ENCODE measurements at places on chromosomes 2 and 18.

GRCh38 chr2:16105669-16106281, 165.4 kb downstream of the MYCN start:
- DNase-seq: no peak

- no peak for DNase-seq
These were observed 319.4 kb upstream of the NCKAP5 start for GRCh38 chr2:133887676-133888040.

- DNase-seq: no peak
These were observed 12.9 kb upstream of the MIB1 start for GRCh38 chr18:21727702-21728101.

DNA sequence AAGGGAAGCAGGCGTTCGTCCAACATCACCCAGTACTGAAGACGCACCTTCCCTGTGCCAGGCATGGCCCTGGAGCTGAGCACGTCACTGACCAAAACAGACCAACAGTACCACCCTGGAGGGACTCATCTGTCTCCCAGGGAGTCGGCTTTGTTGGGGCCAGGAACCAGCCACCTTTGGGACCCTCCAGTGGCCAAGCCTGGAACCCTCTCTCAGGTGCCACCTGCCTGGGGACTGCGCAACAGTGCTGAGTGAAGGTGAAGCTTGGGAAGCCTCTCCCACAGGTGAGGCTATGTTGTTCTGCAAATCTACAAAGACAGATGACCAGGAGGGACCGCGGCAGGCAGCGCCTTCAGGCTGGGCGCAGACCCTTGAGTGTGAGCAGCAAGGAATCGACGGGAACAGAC, 91.4 kb upstream of the OTOS start:
- no peak for DNase-seq

- DNase-seq: no peak
These were observed 243.8 kb downstream of the FAM210A start for GRCh38 chr18:13482618-13482945.

DNA sequence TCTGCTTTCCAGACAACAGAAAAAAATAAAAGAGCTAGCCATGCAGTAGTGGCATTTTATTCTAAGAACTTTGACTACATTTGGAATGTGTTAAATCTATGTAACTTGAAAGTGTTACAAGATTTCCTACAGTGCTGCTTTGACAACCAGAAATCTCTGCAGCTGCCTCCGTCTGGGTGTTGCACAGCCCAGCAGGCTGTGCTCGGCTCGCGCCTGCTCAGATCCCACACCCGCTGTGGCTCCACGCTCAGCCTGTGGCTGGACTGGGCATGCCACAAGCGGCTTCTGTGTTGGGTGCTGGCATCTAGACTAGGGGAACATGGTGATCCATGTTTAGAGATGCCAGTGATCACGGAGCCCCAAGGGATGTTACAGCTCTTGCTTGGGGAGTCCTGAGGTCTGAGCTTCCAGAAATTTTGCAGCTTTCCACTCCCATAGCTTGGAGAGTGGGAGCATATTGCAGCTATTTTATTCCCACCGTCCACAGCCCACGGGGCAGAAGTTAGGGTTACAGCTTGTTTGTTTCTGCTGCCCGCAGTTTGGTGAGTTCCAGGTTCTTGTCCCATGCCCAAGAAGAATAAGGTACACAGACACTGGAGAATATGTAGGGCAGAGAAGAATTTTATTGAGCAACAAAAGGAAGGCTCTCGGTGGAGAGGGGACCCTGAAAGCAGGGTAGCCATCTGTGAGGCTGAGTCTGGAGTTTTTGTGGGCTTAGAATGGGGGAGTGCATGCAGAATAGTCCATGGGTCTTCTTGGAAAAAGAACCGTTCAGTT, 44.1 kb downstream of the FAM171B start:
- DNase-seq: no peak

DNA sequence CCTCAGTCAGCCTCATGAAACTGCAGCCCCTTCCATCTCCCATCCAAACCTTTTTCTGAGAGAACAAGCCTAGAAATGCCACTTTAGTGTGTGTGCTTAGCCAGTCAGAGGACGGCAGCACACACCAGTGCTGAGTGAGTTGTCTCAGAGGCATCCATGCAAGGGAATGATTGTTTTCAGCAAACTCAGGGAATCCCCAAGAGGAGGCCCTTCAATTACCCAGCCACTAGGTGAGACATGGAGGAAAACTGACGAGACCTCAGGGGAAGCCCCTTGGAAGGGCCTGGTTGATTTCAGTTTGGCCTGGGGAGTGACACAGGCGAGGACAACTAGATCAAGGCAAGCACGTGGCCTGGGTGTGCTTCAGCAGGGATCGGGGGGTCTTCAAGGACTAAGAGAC, 49.7 kb downstream of the APOB start:
- DNase-seq: no peak

DNA sequence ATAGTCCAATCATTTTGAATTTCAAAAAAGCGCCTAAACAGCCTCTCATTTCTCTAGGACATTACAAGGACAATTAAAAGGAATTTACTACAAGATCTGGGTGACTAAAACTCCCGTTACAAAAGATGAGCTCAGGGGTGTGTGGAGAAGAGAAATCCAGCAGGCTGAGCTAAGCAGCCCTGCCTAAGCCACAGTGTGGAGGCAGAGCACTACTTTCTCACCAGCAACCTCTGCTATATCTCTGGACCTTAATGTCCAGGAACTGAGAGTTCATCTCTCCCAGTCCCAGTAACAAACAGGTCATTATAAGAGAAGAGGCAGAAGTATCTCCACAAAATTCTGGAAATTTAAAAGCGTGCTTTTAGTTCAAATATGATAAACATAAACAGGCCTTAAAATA, 18.9 kb upstream of the ANKRD62 start:
- no peak for DNase-seq

DNA sequence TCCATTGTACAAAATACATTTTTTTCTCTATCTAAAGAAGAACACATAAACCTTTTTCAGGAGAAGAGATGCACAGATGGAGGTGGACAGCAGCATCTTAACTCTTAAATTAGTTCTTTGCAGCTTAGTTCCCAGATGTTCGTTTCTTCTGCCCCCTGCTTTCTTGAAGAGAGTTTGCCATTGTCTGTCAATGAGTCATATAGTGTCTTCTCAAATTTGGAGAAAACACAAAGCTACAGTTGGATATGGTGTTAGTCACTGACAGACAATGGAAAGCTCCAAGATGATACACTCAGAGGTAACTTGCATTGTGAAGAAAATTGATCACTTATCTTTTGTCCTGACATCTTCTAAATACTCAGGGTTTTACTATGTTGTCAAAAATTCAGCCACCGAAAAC, 48.8 kb upstream of the TMEFF2 start:
- DNase-seq: no peak

DNA sequence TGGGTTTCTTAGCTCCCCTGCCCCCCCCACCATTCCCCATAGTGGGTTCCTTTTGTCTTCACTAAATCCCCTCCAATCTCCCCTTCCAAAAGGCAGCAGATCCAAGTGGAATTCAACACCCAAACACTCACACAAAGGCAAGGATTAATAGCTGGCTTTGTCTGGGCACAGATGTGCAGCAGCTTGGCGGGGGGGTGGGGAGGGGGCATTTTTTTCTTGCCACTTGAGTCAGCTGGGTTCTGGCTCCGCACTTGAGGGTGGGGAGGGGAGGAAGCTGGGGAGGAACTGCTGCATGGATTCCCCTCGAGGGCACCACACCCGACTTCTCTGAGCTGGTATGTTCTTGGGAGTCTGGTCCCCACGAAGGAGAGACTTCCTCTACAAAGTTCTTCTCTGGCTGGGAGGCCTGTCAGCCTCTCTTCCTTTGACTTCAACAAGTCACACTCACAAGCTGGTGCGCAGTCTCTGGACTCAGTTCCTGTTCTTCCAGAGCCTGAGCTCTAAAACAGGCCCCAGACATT, 36.0 kb downstream of the SERTAD2 start:
- DNase-seq: no peak

DNA sequence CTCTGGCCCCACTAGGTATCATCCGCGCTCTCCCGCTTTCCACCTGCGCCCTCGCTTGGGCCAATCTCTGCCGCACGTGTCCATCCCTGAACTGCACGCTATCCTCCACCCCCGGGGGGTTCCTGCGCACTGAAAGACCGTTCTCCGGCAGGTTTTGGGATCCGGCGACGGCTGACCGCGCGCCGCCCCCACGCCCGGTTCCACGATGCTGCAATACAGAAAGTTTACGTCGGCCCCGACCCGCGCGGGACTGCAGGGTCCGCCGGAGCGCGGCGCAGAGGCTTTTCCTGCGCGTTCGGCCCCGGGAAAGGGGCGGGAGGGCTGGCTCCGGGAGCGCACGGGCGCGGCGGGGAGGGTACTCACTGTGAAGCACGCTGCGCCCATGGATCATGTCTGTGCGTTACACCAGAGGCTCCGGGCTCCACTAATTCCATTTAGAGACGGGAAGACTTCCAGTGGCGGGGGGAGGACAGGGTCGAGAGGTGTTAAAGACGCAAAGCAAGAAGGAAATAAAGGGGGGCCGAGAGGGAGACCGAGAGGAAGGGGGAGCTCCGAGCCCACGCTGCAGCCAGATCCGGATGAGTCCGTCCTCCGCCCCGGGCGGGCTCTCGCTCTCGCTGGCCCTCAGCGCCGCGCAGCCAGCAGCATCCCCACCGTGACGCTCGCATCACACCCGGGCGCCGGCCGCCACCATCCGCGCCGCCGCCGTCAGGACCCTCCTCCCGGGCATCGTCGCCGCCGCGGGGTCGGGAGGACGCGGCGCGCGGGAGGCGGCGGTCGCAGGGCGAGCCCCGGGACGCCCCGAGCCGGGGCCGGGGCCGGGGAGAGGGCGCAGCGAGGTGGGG, 664 bp downstream of the NETO1 start:
- no peak for DNase-seq

DNA sequence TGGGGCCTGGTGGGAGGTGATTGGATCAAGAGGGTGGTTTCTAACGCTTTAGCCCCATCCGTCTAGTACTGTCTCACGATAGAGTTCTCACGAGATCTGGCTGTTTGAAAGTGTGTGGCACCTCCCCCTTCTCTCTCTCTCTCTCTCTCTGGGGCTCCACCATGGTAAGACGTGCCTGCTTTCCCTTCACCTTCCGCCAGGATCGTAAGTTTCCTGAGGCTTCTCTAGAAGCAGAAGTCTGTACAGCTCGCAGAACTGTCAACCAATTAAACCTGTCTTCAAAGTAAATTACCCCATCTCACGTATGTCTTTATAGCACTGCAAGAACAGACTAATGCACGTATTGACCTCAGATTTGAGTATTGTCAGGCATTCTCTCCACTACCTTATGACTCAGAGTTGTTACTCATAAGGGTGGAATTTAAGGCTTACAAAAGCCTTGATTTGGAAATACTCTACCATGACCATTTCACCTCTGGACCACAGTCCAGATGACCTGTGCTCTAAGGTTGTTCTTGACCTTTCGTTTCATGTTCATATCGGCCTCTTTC, 99.5 kb upstream of the AGAP1 start:
- no peak for DNase-seq

DNA sequence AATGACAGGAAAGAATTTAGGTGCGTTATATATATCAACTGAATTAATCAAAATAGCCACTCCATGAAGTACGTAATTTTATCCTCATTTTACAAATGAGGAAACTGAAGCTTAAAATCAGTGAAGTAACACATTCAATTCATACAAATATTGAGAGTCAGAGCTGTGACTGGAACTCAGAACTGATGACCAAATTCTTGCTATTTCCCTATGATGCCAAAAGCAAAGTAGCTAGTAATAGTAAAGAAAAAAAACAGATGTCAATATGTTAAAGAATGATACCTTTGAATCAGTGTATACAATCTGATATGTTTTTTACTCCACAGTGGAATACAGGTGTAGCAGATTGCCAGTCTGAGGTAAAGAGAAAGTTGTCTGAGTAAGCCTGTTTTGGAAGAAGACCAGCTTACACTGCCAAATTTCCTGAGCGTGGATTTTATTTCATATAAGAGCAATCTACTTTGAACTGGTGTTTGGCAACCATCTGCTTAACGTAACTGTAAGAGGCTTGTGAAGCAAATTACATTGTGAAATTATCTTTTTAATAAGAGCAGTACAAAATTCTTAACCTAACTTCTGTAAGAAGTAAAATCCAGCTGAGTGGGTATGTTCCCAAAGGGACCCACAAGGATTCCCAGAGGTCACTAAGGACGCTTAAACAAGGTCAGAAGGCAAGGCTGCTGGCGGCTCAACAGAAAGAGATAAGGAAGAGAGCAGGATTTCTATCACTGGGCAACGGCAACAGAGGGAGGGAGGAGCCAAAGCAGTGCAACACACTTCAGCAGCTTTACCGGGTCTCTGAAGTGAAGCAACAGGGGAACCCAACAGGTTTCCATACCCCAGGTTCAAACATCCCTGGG, 85.6 kb downstream of the IKZF2 start:
- DNase-seq: no peak

Measured in activated naive CD8-positive, alpha-beta T cell treated with anti-CD3 and anti-CD28 coated beads, Interleukin-2, amount 50 U/mL, for 16 hours (primary cell).